Tracheal epithelial cell (primary cell): ENCODE measurements at places on chromosomes 6 and 20. TPM values are rescaled to one million over a fixed set of nuclear protein-coding genes. Genes with fewer than 3 reads are reported as not detected.

Gene HS3ST5
- total RNA-seq, result not detected in 2 replicates

Gene SEL1L2
- not detected in 2 replicates for total RNA-seq

Gene UBE3D
- total RNA-seq, result 7.7 and 13.4 TPM in 2 replicates

Gene HAO1
- not detected in 2 replicates for total RNA-seq

Gene PEX7
- total RNA-seq, result 15.9 and 22.6 TPM in 2 replicates

Gene SGK2
- 0.21 and 1.4 TPM in 2 replicates for total RNA-seq

Gene NRN1
- 0.21 TPM in 1 of 2 replicates, not detected in the other for total RNA-seq

Gene PHACTR3
- total RNA-seq, result 3.4 and 13.6 TPM in 2 replicates

Gene BMP6
- total RNA-seq, result 1.1 and 2.2 TPM in 2 replicates

Gene VGLL2
- total RNA-seq, result not detected in 2 replicates

Gene C6orf163
- 1.4 TPM in 1 of 2 replicates, not detected in the other for total RNA-seq

Gene BHLHE23
- total RNA-seq, result not detected in 2 replicates

Gene HLA-G
- total RNA-seq, result 11.1 and 22.0 TPM in 2 replicates

Gene KHDRBS2
- not detected in 2 replicates for total RNA-seq

Gene HTR1B
- 0.24 TPM in 1 of 2 replicates, not detected in the other for total RNA-seq

Gene SRMS
- 0.43 TPM in 1 of 2 replicates, not detected in the other for total RNA-seq

Gene CSTF1
- 19.6 and 20.7 TPM in 2 replicates for total RNA-seq

Gene SDCBP2
- 48.7 and 80.4 TPM in 2 replicates for total RNA-seq

Gene KIZ
- total RNA-seq, result 7.0 and 17.7 TPM in 2 replicates

Gene RHAG
- not detected in 2 replicates for total RNA-seq

Gene ADGRG6
- 21.7 and 40.1 TPM in 2 replicates for total RNA-seq

Gene TPD52L2
- total RNA-seq, result 130 and 165 TPM in 2 replicates

Gene CCN6
- total RNA-seq, result 0.72 TPM in 1 of 2 replicates, not detected in the other

Gene CPNE1
- 57.1 and 110 TPM in 2 replicates for total RNA-seq

Gene NKAPL
- total RNA-seq, result 0.21 and 0.48 TPM in 2 replicates

Gene ME1
- 17.4 and 31.1 TPM in 2 replicates for total RNA-seq

Gene SMOC2
- 1.1 TPM in 1 of 2 replicates, not detected in the other for total RNA-seq

Gene TSHZ2
- total RNA-seq, result 2.2 and 4.3 TPM in 2 replicates

Gene CDSN
- total RNA-seq, result 0.24 TPM in 1 of 2 replicates, not detected in the other
